ENCODE measurements at places on chromosomes 2 and 18.

- DNase-seq, result no peak
Observed at GRCh38 chr2:66443186-66443978, 8.5 kb downstream of the MEIS1 start.

- no peak for DNase-seq
Observed at GRCh38 chr2:190997526-190998113, 16.4 kb downstream of the STAT1 start.

DNA sequence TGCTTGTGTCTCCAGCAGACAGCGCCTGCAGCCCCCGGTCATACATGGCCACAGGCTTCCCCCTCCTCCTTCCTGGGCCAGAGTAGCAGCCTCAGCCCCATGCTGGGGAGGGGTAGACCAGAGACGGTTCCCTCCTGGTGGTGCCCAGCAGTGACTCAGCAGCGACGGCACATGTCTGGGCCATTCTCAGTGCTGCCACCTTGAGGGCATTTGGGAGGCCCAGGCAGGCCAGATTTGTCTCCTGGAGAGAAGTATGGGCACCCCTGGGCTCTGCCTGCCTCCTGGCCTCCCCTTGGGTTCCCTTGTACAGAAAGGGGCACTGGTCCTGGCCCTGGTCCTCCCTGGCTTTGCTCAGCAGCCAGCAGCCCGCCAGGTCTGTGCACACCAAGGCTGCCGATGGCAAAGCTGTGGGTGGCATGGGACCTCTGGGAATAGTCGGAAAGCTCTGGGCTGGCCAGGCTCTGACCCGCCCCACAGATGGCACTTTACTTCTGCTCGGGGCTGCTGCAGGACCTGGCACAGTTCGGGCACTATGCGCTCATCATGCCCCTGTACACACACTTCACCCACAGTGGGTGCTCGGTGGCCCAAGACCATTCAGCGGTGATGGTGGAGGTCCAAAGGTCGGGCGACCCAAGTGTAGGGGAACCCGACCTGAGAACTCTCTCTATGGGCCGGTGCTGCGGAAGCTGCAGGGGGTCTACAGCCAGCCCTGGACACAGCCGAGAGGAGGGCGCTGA lies 11.4 kb upstream of the ALPI start:
- DNase-seq, result peak; percentile 51

DNA sequence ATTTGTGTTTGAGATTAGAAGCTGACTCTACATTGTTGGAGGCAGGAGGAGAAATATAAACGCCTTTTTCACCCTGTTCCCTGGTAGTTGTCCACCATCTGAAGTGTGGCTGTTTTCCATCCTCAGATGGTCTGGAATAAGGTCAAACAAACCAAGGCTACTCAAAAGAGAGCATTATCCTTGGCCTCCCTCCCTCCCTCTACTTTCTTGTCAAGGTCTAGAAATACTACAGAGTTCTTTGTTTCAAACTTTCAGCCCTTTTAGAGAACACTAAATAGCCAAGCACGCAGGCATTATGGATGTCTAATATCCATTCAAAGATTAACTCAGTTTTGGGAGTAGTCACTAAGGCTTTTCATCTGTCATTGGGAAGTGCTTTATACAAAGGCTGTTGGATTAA lies 215.8 kb upstream of the ITGA4 start:
- DNase-seq, result no peak

- DNase-seq, result no peak
Observed at GRCh38 chr2:207227062-207227748, 61.5 kb upstream of the KLF7 start.

- DNase-seq, result no peak
Observed at GRCh38 chr18:4357579-4357978, 97.5 kb downstream of the DLGAP1 start.

DNA sequence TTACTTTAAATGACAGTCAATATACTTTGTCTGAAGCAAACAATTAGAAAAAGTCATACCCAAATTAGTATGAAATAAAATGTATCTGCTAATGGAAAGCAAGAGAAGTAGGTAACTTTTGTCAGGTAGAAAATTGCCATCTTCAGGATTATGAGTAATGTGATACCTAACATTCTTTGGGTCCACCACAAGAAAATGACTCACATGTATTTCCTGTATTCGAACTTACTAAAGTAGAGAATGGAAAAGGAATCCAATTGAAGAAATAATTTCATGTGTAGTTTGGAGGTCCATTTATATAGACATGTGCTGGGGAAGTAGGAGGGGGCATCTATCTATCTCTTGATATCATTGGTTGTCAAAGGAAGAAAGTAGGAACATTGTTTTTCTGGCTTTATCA lies 636.2 kb upstream of the CHAC2 start:
- DNase-seq, result no peak

GRCh38 chr2:12717191-12718014 lies 667 bp downstream of the TRIB2 start:
- DNase-seq, result no peak

DNA sequence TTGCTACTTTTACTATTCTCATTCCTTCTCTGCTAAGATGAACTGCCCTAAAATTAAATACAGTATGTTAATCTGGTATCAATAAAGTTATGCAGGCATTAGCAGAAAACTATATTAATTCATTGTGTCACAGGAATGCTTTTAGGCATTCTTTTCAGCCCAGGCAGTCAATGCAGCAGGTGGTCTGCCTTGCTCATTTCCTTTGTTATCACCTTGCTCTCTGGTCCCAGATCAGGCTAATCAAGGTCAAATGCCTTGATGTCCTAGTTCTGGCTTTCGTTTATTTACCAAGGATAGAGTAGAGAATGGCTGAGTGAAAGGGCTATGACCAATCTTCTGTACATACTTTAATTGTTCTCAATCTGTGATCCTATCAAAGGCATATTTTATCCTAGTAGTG lies 1023.6 kb downstream of the TMEM182 start:
- no peak for DNase-seq

GRCh38 chr2:222872551-222872950 lies 11.7 kb downstream of the ACSL3 start:
- no peak for DNase-seq

- no peak for DNase-seq
Observed at GRCh38 chr2:176283291-176284068, 14.2 kb downstream of the MTX2 start.

GRCh38 chr2:41963661-41964525 lies 83.9 kb upstream of the PKDCC start:
- no peak for DNase-seq

GRCh38 chr2:54675738-54676137 lies 47.7 kb upstream of the EML6 start:
- DNase-seq, result no peak

DNA sequence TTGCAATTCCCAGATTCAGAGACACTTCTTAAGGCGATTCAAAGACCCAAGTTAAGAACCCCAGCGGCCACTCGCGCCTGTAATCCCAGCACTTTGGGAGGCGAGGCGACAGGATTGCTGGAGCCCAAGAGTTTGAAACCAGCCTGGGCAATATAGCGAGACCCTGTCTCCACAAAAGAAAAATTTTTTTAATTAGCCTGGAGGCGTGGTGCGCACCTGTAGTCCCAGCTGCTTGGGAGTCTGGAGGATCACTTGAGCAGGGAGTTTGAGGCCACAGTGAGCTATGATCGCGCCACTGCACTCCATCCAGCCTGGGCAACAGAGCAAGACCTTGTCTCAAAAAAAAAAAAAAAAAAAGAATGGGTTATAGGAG lies 585 bp upstream of the ANAPC1 start:
- DNase-seq, result no peak
